ENCODE measurements at places on chromosomes 2 and 18.

- no peak for DNase-seq
These were observed 441.7 kb downstream of the RNF144A start for GRCh38 chr2:7358865-7359447.

DNA sequence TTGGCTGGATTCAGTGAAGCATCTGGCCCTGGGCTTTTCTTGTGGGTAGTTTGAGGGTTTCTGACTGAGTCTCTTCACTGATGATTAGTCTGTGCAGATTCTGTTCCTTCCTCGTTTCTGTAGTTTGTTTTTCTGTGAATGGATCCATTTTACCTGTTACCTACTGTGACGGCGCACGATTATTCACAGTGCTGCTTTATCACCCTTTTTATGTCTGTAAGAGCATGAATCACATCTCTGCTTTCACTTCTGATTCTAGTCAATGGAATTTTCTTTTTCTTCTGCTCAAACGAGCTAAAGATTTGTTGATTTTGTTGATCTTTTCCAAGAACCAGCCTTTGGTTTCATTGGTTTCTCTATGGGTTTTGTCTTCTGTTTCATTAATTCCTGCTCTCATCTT lies 60.8 kb downstream of the SLC66A2 start:
- no peak for DNase-seq

DNA sequence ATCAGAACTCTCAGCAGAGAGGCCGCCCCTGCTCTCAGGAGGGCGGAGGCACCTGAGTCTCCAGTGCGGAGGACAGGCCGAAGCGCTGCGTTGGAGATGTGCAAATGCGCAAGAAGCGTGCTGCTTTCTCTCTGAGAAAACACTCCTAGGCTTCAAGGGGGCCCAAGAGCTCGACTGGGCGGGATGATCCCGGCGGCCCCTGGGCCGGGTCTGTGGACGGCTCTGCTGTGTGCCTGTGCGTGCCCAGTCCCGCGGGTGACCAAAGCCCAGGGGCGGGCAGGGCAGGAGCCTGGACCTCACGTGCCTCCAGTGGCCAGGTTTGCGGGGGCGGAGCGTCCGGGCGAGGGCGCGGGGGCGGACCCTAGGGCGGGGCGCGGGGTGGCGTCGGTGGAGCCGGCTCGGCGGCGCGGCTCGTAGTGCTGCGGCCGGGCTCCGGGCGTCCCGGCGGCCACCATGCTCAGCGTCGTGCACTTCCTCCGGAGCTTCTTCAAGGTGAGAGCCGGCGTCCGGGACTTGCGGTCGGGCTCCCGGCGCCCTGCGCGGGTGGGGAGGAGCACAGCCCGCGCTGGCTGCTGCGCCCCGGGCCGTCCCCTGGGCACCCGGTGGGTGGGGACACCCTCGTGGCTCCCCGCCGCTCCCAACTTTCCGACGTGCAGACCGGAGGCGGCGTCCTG lies at the start of gene ARHGEF4:
TSS of gene ARHGEF4 (plus strand) at position 414 of the 674 bp plus-strand sequence. CDS start at position 454, 40 bp downstream.
- peak; percentile 42 for DNase-seq

- no peak for DNase-seq
These were observed 20.5 kb downstream of the CYP27A1 start for GRCh38 chr2:218802386-218802994.

DNA sequence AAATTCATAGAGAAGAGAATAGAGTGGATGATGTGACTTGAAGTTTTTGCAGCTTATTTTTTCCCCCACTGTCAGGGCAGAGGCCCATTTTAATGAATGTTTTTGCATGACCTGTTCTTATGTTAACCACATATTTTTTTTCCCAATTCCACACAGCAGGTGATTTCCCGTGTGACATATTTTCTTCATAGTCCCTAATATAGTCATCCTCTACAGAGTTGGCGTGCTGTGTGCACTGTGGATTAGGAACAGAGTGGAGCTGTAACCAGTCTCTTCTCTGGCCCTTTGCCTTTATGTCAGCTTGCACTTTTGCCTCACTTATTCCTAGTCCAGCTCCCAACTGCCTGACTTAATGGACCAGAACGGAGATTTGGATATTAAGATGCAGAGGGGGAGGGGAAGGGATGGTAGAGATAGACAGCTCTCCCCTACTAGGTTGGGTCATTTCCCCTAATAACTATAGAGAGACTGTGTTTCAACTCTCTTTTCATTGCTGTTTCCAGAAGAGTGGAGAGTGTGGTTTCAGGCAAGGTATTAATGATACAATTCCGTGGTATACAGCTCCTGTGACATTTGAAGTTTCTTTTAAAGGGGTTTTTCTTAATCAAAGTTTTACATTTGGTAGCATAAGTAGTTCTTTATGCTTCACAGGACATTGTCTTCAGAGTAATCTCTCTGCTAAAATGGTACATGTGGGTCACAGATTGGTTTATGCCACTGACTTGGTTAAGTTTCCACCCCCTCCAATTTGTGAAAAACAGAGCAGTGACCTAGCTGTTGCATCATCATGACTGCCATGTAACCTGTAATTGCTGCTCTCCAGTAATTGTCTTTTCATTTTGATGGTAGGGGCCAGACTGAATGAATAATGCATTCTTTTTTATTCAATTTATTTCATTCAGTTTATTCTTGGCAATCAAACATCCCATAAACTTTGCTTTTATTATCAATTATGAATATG lies 161.3 kb downstream of the HAUS1 start:
- no peak for DNase-seq

DNA sequence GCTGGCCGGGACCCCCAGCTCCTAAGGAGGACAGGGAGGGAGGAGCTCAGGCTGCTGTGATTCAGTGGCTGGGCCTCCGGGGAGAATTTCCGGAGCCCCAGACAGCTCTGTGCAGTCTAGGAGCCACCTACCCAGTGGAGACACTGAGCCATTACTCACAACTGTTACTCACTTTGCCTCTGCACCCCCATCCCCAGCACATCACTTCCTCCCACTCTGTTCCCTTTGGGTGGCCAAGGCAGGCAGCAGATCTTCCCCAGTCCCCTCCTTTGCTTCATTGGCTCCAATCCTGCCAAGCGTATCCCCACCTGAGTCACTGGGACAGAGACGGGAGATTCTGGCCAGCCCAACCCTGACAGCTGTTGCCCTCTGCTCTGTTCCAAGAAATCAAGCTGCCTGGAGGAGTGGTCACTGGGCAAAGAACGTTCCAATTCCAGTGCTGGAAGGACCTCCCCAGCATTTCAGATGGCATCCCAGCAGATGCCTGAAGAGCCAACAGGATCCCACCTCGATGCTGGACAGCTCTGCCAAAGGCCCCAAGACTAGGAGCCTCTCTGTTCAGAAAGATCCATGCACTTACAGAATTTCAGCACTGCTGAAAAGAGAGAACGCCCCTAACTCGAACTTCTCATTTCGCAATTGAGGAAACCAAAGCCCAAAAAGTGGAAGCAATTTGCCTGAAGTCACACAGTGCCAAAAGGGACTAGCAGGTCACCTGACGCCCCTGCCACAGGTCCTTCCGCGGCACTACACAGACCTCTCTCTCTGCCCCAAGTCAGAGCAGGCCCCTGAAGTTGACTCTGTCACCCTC lies 68.3 kb downstream of the TNS1 start:
- DNase-seq = no peak

GRCh38 chr2:144490017-144490416 lies 29.9 kb downstream of the ZEB2 start:
- DNase-seq = no peak

- no peak for DNase-seq
These were observed 140.9 kb downstream of the CAPN13 start for GRCh38 chr2:30666266-30666874.

Measured in prostate gland (tissue), 2 donors.